Uterus (tissue), 4 donors: ENCODE measurements at places on chromosomes 2 and 18.

DNA sequence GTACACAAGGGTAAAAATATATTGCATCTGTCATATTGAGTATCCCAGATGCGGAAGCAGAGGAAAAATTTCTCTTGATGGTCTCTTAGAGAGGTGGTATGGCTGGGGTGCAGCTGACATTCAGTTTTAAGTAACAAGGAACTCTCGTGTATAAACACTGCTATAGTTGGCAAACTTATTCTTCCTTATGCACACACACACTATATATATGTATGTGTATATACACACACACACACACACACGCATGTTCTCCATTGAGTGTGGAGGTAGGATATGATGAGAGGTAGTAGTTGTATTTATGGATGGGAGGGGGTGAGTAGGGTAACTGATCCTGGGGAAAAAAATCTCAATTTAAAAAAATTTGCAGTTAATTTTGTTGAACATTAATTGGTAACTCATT lies 10.6 kb downstream of the PHLPP1 start:
- no peak for DNase-seq

- no peak for DNase-seq
These were observed 94.5 kb downstream of the ZBTB7C start for GRCh38 chr18:48314690-48315089.

- DNase-seq = no peak
These were observed 23.7 kb downstream of the METTL4 start for GRCh38 chr18:2547477-2548087.

DNA sequence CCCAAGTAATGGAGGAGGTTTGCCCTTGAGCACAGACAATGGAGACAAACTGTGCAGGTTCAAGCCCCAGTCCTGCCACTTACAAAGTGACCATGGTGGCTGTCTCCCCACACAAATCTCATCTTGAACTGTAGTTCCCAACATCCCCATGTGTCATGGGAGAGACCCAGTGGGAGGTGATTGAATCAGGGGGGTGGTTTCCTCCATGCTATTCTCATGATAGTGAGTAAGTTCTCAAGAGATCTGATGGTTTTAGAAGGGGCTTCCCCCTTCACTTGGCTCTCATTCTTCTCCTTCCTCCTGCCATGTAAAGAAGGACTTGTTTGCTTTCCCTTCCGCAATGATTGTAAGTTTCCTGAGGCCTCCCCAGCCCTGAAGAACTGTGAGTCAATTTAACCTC lies 225.4 kb downstream of the TXNL1 start:
- no peak for DNase-seq

DNA sequence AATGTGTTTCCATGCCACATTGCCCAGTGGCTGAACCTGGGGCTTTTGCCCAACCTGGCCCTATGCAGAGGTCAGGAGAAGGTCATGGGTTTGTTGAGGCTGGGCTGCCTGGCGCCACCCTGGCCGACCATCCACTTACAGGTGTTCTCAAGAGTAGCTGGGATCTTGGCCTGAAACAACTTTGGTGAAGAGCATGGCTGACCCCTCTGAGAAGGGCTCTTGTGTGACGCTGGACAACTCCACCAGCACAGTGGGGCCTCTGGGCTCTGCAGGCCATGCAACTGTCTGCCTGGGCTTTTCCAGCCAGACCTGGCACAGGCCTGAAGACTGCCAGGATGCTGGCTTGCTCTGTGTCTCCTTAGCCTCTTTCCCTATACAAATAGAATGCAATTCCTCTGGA lies 76.4 kb upstream of the ZNG1B start:
- no peak for DNase-seq

DNA sequence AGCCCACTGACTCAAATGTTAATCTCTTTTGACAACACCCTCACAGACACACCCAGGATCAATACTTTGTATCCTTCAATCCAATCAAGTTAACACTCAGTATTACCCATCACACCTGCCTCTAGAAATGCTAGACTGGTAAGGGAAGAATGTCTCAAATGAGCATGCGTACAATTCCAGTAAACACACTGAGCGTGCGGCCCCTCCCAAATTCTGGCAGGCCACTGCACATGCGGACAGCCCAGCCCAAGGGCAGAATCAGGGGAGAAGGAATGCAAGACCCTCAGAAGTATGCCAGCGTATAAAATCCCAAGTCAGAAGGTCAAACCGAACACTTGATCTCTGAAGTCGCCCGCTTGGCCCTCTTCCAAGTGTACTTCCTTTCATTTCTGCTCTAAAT lies 7.6 kb upstream of the EMILIN2 start:
- no peak for DNase-seq

DNA sequence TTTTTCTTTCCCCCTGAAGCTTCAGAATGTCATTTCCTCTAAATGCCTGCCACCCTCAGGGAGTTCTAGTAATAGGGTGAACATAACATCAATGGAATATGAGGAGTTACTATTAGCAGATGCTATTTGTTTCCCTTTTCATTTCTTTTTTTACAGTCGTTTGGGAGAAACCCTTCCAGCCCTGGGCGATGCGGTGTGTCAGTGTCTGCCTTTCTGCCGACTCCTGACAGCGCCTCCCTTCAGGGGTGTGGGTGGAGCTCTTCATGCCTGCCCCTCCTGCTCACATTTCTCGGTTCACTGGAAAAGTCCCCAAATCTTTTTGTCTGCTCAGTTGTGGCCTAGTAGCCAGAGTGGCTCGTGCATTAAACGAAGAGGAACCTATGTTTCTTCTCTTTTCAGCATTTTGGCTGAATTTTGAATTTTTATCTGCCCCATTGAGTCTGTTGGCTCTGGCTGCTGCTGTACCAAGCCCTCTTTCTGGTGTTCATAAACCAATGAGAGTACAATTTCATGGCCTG lies 72.3 kb downstream of the FMNL2 start:
- DNase-seq = peak; percentile 51

DNA sequence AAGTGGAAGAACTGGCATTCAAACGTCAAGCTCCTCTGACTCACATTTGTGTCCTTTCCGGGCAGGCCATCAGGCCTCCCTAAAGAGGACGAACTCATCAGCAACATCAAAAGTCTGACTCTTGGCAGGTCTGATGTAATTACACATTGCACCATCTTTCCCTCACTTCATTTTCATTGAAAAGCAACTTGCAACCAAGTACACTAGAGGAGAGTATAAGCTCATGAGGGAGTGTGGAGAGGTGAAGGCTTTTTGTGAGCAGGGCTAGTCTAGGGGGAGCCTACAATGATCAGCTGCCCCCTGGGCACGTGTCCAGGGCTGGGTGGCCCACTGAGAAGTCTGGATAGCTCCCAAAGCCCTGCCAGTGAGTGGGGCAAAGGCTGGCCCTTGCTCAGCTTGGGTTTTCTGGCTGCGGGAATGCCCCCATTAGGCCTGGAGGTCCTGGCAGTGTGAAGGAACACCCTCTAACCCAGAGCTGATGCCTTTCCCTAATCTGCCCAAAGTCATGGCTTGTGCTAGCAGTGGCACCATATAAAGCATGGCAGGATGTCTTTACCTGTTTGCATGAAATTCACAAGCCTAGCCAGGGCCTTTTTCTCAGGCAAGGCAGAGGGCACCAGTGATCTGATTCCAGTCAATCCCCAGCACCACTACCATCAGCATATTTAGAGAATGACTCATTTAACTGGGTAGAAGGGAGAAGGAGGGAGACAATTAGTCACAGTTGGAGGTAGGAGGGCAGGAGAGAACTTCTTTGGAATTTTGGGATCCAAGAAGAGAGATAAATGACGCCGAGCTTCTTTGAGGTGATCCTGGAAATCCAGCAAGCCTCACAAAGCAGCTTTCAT lies 8.5 kb upstream of the DAW1 start:
- no peak for DNase-seq

DNA sequence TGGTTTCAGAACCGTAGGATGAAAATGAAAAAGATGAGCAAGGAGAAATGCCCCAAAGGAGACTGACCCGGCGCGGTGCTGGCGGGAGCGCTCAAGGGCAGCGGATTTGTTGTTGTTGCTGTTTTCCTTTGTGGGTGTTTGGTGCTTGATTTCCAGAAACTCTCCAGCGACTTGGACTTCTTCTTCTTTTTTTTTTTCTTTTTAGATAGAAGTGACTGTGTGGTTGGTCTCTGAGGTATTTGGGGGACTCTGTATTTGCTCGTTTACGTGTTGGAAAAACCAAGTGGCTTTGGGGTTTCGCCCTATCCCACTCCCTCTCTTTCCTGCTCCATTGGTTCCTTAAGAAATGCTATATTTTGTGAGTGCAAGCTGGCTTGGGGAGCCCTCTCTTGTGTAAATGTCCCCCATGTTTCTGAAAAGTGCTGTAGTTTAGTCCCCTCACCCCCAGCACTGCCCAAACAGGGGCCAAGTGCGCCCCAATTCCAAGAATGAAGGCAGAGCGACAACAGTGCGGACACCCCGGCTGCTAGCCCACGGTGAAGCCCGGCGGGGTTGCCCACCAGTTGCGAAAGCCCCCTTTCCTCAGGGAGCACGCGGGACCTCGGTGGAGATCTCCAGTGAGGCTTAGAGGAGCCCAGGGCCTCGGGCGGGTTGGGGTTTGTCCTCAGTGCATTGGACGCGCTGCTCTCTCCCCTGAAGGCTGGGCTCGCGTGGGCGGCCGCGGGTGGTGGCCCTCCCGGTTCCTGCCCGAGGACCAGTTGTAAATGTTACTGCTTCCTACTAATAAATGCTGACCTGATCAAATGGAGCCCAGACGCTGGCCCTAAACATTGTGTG lies 1.8 kb downstream of the HOXD9 start:
- peak; percentile 35 for DNase-seq

DNA sequence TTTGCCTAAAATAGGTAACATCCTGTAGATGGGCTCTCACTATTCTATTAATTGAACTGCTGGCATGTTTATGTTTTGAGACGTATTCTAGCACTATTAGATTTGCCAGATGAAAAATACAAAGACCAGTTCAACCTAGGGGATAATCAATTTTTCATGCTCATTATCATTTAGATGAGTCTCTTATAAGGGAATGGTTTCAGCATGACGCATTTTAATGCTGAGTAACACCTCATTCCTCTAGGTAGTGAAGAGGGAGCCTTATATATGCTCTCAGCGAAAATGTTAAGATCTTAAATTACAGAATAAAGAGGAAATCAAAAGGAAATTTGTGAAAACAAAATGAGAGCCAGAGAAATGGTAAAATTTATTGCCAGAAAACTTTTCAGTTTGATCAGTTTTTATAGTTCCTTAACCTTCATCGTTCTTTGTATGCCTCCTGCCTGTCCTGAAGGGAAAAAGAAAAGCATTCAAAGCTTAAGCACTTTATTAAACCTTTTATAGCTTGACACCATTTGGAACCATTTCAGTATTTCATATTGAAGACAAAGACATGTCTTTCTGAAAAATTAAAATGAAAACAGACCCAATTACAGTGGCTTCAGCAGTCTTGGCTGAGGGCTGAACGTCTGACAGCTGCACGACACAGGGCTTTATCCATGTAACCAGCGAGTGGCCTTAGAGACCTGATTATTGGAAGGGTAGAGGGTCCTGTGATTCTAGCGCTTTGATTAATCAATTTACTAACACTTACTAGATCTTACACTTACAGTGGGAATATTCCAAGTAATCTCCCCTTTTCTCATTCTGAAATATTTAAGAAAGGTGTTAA lies 112.8 kb downstream of the ADCYAP1 start:
- DNase-seq = no peak

DNA sequence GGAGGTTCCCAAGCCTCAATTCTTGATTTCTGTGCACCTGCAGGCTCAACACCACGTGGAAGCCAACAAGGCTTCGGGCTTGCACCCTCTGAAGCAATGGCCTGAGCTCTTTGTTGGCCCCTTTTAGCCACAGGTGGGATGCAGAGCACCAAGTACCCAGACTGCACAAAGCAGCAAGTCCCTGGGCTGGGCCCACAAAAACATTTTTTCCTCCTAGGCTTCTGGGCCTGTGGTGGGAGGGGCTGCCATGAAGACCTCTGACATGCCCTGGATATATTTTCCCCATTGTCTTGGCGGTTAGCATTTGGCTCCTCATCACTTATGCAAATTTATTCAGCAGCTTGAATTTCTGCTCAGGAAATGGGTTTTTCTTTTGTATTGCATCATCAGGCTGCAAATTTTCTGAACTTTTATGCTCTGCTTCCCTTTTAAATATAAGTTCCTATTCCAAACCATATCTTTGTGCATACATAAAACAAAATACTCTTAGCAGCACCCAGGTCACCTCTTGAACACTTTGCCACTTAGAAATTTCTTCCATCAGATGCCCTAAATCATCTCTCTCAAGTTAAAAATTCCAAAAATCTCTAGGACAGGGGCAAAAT lies 9.0 kb upstream of the MATN3 start:
- DNase-seq = no peak

DNA sequence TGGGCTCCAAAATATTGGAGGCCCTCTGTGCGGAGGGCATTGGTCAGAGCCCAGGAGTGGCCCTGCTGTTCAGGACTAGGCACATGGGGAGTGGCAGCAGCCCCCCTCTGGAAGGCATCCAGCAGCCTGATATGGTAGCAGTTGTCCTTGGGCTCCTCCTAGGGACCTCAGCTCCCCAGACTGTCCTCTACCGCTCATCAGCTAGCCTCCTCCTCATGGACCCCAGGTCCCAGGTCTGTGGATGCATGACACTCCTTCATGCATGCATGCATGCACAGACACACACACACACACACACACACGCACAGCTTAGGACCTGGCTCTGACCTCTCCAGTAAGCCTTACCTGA lies 15.4 kb upstream of the ATP6V1B1 start:
- no peak for DNase-seq

DNA sequence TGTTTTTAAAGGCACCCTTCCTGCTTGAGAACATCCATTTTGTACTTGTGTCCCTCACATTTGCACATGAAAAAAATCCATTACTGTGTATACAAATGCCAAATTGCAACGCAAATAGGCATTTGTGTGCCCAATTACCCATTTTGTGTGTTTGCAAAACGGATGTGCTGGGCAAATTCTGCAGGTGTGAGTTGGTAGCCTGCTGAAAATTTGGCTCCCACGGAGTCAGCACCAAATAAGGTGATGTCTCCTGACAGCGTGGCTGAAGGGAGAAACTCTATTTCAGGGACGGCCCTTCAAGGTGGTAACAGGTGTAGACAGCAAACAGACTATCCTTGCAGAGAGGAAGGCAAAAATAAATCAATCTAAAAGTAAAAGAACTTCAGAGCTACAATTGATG lies 661.1 kb downstream of the BCL11A start:
- DNase-seq = no peak

DNA sequence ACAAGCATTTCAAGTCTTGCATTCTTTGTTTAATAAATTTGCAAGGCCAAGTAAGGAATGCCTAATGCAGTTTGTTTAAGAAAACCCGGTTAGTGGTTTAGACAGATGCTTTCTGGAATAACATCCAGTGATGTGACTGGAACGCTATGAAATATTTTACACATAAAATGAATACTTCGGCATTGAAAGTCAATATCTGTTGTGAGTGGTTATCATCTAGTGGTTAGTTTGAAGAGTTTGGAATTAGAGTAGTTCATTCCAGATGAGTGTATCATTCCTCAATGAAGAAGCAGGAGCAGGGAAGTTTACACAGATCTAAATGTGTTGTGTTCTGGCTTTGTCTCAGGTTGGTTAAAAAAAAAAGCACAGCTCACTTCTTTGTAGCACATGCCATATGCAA lies 608.0 kb upstream of the PIK3C3 start:
- DNase-seq = no peak
